HuH-7 (cell line): ENCODE measurements at places on chromosomes 5 and 9.

DNA sequence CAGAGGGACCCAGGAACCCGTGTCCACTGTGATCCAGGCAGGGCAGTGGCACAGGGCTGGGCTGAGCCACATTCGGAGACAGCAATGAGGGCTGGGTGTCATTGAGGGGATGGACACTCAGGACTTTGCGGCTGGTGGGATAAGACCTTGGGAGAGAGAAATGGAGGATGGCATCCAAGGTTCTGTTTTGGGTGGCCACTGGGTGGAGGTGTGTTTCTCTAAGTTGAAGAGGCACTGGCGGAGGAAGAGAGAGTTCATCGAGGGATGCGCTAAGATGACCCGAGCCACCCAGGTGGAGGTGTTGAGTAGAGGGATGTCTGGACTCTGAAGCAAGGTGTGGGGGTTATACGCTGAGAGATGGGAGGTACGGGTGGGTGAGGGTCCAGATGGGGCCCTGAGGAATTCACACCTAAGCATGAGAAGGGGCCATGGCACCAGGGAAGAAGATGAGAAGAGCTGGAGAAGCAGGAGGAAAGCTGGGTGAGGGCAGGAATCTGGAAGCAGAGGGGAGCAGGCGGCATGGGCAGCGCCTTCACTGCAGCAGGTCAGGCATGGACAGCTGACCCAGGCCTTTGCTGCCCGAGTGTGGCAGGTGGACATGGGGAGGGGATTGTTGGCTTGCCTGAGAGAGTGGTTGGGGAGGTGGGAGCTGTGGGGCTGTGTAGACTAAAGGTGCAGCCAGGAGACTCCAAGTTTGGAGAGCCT, 2.5 kb upstream of the SLC25A48 start:
- DNase-seq, result no peak

DNA sequence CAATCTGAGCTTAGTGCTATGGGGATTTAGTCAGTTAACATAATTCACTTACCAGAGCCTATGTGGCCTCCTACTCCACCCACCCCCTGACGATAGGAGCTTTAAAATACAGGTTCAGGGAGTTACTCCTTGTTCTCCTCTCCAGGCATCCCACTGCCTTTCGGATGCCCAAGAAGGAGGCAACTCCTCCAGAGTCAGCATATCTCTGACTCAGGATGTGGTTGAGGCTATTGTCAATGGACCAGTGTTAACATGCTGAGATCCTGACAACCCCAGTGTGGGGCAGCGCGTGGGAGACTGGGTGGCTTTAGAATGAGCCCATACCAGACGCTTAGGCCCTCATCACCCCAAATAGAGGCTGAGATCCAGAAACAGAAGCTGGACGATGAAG, 27.4 kb downstream of the BICD2 start:
- no peak for DNase-seq

- DNase-seq, result no peak
These were observed 30.8 kb downstream of the TJP2 start for GRCh38 chr9:69204849-69205248.

DNA sequence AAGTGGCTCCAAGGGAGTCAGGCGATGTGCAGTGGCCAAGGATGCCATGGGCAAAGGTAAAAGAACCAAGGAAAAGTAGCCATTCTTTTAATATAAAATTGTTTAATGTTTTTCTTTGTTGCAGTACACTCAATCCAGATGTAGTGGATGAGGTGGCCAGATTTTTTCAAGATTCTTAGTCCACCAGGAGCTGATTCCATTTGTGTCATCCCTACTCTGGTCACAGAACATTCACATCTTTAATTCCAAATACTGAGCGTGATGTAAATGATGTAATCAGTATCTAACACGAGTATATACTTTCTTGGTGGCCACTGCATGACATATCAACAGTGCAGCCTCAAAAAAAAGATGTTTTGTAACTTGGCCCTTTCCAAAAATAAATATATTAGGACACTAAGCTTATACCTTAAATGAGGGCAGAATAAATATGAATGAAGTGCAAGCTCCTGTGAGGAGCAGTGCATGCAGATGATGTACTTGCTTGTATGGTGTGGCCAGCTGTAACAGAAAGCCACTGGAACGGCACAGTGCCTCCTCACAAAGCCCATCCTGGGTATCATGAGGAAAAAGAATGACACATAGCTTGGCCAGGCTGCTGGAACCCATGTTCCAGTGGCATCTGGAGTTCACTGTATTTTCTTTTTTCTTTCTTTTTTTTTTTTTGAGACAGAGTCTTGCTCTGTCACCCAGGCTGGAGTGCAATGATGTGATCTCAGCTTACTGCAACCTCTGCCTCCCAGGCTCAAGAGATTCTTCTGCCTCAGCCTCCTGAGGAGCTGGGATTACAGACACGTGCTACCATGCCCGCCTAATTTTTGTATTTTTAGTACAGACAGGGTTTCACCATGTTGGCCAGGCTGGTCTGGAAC, 6.5 kb upstream of the SPATA24 start:
- DNase-seq, result no peak

DNA sequence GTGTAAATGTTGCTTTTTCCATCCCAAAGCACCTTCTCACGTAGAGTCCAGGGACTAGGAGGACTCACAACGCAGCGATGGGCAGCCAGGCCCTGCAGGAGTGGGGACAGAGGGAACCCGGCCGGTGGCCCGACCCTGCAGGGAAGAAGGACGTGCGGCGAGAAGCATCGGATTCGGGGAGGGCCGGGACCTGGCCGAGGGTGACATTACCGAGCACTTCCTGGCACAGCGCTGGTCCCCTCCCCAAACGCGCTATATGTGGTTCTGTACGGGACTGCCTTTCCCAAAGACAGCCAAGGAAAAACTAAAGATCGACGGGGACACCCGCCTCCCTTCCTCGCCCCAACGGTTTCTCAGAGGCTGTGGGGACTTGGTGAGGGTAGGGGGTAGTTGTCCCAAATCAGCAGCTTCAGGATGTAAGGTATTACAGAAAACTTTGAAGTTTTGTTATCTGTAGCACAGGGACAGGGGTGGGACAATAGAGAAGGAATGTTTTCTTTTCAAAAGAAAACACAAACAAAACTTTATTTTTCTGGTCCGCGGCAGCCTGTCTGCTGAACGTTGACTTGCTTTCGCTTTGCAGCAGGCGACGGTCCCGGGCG, 887 bp upstream of the MAP3K1 start:
- peak; percentile 32 for DNase-seq

- no peak for DNase-seq
These were observed 125.1 kb upstream of the PAM start for GRCh38 chr5:102629827-102630605.

GRCh38 chr5:73792687-73793320, 166.8 kb downstream of the ARHGEF28 start:
- no peak for DNase-seq

- no peak for DNase-seq
These were observed 21.1 kb downstream of the ORM2 start for GRCh38 chr9:114350636-114351401.

GRCh38 chr5:60765019-60765709, 65.2 kb upstream of the DEPDC1B start:
- DNase-seq, result no peak

DNA sequence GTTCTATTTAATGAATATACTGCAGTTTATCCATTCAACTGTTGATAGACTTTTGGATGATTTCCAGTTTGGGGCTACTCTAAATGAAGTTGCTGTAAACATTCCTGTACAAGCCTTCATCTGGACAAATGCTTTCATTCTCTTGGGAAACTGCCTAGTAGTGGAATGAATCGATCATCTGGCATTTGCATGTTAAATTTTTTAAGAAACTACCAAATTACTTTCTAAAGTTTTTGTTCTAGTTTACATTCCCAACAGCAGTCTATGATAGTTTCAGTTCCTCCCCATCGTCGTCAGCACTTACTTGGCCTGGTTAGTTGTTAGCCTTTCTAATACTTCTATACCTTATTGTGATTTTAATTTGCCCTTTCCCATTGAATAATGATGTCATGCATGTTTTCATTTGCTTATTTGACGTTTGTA, 306.3 kb downstream of the FER start:
- no peak for DNase-seq

DNA sequence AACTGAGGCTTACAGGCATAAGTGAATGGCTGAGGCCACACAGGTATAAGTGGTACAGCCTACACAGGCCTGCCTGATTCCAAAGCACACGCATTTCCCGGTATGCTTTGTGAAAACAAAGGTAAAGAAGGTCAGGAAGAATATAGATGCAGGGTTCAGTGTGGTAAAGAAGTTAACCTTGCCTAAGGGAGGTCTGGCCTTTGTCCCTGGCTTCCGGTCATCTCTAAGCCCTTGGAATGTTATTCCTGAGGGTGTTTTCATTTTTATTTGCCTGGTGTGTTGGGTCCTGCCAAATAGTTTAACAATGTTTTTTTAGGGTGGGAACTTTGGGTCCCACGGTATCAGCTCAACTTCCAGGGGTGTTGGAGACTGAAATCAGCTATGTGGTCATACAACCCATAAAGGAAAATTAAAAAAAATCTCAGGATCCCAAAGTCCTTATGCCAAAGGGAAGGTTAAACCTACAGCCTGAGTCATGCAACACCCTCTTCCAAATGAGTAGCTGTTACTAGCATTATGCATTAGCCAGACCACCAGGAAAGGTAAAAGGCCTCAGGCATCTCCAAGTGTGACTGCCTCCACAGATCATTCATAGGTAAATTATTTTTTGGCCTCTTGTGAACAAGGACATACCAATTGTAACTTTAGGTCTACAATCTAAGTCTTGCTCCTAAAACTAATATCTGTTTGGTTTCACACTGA, 124.6 kb downstream of the ATP10B start:
- no peak for DNase-seq

- DNase-seq, result no peak
These were observed 4.8 kb upstream of the PCSK5 start for GRCh38 chr9:75885652-75886051.

- DNase-seq, result peak; percentile 23
These were observed 231.3 kb downstream of the NPR3 start for GRCh38 chr5:32942225-32942989.

- no peak for DNase-seq
These were observed 39.7 kb downstream of the TLE1 start for GRCh38 chr9:81649475-81650240.

DNA sequence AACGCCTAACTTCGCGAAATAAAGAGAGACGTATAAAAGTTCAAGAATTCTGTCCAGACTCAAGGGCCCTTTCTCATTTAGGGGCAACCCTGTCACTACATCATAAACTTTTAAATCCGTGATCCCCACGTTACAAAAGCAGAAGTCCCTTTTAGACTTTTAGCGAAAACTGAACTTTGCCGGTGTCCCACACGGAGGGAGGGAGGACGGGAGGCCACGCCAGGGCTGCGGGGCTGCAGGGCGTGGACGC, 515 bp upstream of the F2R start:
- DNase-seq, result no peak

DNA sequence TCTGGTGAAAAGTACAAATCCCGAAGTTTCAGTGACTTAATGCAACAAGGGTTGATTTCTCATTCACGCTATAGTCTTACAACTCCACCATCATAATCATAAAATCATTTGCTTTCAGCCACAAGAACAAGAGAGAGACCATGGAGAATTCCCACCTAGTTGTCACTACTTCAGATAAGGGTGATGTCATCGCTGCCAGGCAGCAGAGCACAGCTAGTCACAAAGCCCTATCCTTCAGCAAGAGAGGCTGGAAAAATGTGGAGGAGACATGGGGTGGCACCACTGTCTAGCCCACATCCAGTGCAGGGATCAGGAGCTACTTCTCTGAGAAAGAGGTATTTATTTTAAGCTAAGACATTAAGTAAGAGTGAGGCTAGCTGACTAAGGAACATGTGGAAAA, 356.1 kb downstream of the YTHDC2 start:
- no peak for DNase-seq

DNA sequence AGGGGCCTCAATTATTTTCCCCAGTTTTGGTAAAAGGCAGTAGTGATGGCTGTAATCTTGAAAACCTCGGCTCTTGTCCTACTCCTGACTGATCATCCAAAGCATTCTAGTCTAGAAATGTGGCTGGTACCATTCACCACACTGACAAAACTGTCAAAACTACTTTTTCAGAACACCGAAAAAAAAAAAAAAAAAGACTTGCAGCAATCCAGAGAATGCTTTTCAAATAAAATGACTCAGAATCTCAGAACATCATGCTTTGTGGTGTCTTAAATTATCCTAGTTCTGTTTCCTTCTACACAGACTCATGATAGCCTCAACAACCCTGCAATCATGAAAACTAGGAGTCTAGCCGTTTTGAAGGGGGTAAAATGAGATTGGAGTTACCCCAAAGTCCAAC, 13.4 kb downstream of the SLC28A3 start:
- no peak for DNase-seq

DNA sequence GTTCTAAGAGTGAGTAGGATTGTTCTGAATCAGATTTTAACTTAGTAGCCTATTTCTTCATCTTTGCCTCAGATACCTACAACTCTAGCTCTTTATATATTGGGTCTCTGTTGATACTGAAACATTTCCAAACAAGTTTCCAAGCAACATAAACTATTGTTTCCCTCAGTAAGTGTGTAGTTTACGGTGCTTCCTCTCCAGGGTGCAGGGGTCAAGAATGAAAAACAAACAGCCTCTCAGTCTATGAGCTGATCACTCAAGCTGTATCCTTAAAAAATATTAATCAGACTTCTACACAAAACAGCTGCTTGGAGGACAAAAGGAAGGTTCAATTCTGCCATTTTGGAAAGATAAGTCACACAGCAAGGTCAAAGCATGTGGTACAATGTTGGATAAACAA, 75.0 kb downstream of the ADAMTS12 start:
- no peak for DNase-seq

DNA sequence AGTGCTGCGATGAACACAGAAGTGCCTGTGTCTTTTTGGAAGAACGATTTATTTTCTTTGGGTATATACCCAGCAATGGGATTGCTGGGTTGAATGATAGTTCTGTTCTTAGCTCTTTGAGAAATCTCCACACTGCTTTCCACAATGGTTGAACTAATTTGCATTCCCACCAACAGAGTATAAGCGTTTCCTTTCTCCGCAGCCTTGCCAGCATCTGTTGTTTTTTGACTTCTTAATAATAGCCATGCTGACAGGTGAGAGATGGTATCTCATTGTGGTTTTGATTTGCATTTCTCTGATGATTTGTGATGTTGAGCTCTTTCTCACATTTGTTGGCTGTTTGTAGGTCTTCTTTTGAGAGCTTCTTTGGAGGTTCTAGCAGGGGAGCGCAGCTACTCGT, 134.6 kb downstream of the TENT4A start:
- DNase-seq, result no peak

DNA sequence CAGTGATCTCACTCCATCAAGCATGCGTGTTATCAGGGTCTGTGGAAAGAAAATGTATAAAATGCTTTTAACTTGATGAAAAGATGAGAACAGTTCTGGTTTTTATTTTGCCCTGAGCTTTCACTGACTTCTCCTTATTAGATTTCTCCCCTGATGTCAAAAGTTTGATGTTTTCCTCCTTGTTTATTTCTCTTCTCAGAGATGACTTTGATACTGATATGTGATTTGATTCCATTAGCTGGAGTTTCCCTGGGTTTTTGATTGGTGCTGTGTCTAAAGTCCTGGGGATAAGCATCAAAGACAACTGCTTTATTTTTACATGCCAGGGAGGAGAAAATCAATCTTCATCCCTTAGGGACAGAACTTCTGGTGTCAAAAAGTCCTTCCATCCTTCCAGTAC, 510.0 kb downstream of the KCTD16 start:
- DNase-seq, result no peak

- DNase-seq, result no peak
These were observed 118.7 kb downstream of the TENT4A start for GRCh38 chr5:6831678-6832671.

GRCh38 chr5:113105693-113106280, 129.2 kb downstream of the DCP2 start:
- DNase-seq, result no peak

GRCh38 chr5:16899171-16899570, 36.9 kb downstream of the MYO10 start:
- no peak for DNase-seq
